ENCODE measurements at places on chromosomes 5 and 9.
A peak's percentile ranks its signal among the peaks of the same experiment; 100 is the strongest.

DNA sequence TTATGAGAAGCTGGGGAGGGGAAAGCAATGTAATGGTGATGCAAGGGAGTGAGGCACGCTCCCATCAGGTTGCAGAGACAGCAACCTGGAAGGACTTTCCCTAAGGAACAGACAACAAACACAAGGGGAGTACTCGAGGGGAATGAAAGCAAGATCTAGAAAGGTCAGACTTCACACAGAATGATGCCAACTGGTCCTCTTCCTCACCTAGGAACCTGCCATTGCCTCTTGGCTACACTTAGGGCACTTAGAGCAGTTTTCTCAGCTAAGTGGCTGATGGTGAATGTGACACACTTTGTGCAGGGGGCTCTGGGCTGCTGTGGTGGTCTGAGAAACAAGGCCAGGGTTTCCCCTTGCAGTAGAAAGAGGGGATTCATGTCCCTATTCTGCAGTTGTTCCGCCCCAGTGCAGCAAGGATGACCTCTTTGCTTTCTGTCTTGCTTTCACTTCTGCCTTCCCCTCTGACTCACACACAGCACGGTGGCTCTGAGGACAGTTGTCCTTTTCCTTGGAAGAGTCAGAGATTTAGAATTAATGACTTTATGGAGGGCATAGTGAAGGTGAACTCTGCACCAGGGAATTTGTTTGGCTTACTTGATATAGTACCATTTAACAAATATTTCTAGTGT is 394.0 kb upstream of the KLF4 start:
- DNase-seq: no peak

GRCh38 chr9:107386396-107386795 is 103.2 kb downstream of the KLF4 start:
- no peak for DNase-seq

DNA sequence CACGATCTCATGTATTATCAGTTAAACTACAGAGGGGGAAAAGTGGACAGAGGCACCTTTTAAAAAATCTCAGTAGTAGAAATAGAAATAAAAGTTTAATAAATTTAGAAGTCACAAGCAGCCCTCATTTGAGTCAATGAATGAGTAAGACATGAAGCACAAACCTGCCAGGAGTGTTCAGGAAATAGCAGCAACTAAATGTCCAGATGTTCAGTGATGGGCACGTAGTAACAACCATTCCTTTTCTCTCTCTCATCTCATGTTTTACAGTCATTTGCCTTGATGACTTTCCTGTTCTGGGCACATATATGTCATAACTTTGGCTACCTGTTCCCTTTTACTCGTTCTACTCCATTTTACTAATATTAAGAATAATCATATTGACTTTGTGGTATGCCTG is 17.7 kb downstream of the ISOC1 start:
- DNase-seq: no peak

DNA sequence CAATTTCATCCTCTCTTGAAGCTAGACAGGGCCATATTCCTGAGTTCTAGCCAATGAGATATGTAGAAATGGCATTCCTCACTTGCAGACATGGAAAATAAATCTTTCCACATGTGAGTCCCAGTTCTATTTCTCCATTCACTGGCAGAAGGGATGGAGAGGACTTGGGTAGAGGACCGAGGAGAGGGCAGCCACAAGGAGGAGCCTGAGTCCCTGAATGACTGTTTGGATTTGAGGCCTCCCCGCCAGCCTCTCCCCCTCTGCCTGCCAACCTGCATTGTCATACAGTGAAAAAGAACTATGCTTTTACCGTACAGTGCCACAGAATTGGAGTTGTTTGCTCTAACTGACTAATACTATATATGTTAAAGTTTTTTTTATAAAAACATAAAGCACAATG is 583.0 kb upstream of the WWC1 start:
- no peak for DNase-seq

DNA sequence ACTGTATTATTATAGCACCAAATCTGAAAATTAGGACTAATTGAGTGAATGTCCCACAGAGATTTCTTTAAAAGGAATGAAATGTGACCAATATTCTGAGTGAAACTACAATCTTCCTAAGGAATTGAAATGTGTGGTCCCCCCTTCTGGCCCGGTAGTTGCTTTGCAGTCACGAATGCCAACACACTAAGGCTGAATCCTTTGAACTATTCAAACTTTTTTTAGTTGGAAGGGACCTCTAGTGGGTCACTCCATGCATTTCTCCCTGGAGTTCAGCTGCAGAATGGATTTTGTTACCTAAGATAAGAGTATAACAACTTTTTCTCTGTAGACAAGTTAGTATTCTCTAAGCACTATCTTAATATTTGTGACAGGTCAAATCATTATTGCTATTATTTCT is 2.8 kb downstream of the CDH6 start:
- peak; percentile 57 for DNase-seq

GRCh38 chr5:148849461-148849860 is 23.1 kb downstream of the ADRB2 start:
- DNase-seq: no peak

DNA sequence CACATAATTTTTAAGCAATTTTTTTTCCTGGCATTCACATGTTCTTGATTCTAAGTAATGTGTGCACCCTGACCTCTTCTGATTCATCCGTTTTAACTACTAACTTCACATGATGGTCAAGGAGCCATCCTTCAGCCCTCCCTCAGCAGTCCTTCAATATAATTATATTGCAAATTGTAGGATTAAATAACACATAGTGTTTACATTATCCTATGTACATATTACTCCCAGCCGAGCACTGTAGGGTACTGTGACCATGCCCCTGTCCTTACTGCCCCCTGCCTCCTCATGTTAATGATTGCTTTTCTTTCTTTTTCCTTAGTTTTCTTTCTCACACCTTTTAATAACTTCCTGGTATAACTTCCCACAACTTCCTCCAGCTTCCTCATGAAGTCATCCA is 96.3 kb upstream of the FANCC start:
- DNase-seq: no peak

DNA sequence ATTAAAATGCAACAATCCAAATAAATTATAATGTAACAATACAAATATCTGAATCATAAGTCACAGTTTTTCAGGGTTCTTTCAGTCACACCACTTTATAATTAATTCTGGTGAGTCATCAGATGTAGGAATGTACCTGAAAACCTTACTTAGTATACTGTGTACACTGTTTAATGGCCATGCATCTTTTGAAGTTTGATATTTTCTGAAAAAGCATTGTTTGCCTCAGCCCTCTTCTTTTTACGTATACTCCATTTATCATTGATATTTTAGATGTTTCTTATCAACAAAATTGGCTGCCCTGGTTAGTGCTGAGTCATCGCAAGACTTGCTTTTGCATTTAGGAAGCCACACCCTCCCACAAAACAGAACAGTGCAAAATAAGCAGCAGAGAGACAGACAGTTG is 218.6 kb downstream of the PJA2 start:
- DNase-seq: peak; percentile 9

- DNase-seq: no peak
These were observed 119.2 kb upstream of the ABCA1 start for GRCh38 chr9:105046907-105047741.

DNA sequence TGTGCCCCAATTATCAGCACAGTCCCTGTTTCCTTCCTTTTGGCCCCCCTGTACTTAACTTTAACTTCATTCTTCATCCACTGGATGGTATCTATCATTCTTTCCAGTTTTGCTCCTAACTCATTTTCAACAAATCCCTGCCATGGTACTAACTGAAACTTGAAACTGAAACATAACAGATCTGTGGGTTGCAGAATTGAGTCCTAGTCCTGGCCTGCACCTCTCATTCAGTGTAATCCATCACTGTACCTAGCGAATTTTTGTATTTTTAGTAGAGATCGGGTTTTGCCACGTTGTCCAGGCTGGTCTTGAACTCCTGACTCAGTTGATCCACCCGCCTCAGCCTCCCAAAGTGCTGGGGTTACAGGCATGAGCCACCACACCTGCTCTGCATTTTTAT is 15.3 kb upstream of the PIK3R1 start:
- DNase-seq: no peak

- DNase-seq: no peak
These were observed 56.9 kb upstream of the TBC1D2 start for GRCh38 chr9:98312365-98312764.

DNA sequence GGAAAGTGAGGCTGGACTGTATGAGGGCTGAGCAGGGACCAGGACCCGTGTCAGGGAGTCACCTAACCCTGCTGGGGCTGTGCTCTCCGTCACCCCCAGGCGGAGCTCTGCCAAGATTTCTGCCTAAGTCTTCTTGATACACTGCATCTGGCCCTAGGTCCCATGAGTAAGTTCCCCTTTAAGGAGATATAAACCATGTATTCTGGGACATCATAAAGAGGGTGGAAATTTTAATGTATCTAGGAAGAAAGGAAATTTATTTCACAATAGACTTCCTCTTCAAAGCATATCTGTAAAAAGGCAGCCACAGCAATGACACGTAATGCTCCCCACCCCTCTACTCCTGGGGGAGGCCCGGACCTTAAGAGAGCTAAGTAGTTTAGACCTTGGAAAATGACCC is 183.4 kb downstream of the FBXL7 start:
- no peak for DNase-seq

DNA sequence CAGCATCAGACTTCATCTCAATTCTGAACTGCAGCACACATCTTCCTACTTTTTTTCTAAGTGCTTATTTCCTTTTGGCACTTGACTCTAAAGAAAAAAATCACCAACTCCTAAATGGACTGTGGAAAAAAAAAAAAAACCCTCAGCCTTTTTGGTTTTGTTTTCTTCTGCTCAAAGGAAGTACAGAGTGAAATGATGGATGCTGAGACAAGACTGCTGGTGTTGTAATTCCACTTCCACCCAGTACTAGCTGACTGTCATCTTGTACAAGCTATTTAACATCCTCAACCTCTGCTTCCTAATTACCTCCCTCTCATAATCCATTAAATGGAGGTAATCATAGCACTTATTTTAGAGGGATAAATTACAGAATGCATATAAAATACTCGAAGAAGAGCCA is 171.5 kb upstream of the GNA14 start:
- no peak for DNase-seq

- DNase-seq: no peak
These were observed 1446.4 kb upstream of the WWC1 start for GRCh38 chr5:166845044-166845443.

- no peak for DNase-seq
These were observed 1.8 kb upstream of the DCANP1 start for GRCh38 chr5:135448791-135449507.

GRCh38 chr5:168407211-168407610 is 79.1 kb upstream of the RARS1 start:
- DNase-seq: no peak

GRCh38 chr5:124262470-124262869 is 484.0 kb downstream of the ZNF608 start:
- no peak for DNase-seq

- DNase-seq: no peak
These were observed 53.2 kb downstream of the HRH2 start for GRCh38 chr5:175711031-175711430.

GRCh38 chr5:17379100-17379951 is 118.7 kb upstream of the TAF11L2 start:
- DNase-seq: no peak

DNA sequence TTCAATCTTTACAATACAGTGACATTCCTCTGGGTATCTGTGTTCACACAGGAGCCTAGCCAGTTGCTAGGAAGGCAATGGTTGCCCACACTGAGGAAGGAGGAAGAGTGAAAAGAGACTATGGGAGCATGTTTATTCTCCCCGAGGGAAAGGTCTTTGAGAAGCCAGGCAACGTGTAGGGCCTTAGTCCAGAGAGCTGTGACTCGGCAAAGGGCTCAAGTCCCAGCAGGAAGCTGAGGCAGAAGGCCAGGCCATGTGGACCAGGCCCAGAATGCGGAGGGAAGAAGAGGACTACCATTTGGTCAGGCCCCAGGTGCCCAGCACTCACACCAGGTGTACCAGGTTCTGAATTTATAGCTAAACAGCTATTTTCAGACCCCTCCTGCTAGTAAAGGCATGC is 136.6 kb upstream of the DMAC1 start:
- DNase-seq: no peak

GRCh38 chr9:70753311-70753710 is 338.9 kb upstream of the KLF9 start:
- no peak for DNase-seq

DNA sequence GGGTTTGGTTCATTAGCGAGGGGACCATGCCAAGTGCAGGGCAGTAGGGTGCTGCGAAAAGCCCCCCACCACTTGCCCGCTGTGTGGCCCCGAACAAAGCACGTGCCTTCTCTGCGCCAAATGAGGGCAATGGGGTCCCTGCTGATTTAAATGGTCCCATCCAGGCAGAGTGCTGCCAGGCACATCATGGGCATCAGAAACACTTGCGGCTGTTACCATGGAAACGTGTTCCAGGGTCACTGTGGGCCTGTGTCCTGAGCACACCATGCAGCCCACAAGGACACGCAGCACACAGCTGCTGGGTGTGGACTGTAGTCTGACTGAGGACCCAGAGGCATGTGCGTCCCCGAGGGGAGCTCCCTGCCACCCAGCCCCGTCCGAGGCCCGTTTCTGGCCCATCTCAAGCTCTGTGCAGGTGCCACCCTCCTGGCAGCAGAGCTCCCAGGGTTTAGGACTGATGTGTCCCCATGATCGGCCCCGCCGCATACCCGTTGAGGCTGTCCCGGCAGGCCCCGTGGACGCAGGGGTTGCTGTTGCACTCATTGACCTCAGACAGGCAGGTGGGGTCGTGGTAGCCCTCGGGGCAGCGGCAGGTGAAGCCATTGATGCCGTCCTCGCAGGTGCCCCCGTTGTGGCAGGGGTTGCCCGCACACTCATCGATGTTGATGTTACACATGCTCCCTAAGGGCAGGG is 31.3 kb upstream of the SEC16A start:
- DNase-seq: no peak

DNA sequence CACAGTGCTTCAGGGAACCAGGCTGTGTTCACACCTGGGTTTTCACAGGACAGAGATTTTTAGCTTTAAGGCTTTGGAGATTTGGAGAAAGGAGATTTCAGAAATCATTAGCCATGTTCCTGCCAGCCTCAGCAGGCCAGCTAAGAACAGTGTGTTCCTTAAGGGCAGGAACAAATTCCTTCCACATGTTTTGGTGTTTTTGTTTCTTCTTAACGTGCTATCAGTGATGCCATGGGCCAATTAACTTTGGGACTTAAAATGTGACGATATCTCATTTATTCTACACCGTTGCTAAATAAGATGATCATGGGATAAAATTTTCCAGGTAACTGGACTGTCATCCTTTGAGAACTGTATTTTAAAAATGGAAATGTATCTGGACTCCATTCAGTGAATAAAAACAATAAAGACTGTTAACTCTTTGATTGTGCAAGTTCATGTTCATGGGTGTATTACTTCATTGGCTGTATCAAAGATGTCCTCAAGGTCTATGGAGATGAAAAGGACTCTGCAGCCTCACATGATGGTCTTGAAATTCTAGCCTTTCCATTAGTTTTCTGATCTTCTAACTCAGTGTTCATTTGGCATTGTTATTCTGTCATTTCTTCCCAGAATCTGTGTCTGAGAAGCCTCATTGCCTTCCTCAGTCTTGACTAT is 72.3 kb downstream of the ZNF366 start:
- DNase-seq: no peak

Data from hepatic stellate cell (primary cell).